Astrocyte of the cerebellum (primary cell): ENCODE measurements at places on chromosomes 5 and 9.

GRCh38 chr5:72107131-72107900 lies at the start of gene MAP1B:
Gene MAP1B (plus strand): TSS chr5:72107475. CDS start chr5:72107532, 57 bp downstream.
- no peak for DNase-seq

DNA sequence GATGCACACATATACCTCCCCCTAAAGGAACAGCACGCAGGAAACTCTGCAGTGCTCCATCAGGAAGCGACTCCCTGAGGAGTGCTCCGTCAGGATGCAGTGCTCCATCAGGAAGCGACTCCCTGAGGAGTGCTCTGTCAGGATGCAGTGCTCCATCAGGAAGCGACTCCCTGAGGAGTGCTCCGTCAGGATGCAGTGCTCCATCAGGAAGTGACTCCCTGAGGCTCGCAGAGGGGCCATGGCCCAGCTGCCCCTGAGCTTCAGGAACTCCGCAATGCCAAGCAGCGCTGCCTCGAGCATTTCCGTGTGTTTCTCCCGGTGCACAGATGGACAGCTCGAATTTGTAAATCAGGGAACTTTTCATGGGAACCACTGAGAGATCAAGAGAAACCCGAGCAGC lies 88.1 kb downstream of the PAX5 start:
- DNase-seq: no peak

DNA sequence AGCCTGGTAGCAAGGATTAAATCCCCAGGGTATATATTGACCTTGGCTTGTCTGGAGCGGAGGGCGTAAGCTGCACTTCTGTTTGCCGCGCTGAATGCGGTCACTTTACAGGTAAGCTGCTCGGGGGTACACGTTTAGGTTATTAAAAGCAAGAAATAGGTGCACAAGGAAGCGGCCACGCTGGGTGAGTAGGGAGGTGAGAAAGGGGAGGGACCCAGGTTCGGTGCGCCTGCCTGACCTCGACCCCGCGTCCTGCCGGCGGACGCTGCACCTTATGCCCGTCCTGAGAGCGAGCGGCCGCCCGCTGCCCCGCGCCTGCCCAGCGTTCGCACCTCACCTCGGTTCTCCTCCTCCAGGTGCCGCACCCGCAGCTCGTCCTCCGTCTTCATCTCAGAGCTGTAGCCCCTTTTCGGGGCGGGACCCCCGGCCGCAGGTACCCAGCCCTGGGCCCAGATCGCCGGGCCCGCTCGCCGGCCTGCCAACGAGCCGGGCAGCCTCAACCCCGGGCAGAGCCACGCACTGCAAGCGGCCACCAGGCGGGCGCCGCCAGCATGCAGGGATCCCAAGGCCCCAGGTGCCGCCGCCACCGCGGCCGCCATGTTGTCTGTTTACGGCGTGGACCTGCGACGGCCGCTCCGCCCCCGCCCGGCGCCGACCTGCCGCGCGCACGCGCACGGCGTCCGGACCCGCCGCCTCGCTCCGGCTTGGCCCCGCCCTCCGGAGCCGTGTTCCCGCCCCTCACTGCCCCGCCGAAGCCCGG lies at the start of gene AUH:
AUH (minus strand) TSS at position 628 of the 760 bp plus-strand sequence; CDS start at position 599, 29 bp downstream.
- DNase-seq: peak; percentile 26

- no peak for DNase-seq
Observed at GRCh38 chr5:14572836-14573235, 8.8 kb upstream of the OTULINL start.

- no peak for DNase-seq
Observed at GRCh38 chr9:112752334-112753125, 2.0 kb downstream of the SNX30 start.

GRCh38 chr5:149938279-149938678 lies 6.3 kb downstream of the PDE6A start:
- DNase-seq: no peak

DNA sequence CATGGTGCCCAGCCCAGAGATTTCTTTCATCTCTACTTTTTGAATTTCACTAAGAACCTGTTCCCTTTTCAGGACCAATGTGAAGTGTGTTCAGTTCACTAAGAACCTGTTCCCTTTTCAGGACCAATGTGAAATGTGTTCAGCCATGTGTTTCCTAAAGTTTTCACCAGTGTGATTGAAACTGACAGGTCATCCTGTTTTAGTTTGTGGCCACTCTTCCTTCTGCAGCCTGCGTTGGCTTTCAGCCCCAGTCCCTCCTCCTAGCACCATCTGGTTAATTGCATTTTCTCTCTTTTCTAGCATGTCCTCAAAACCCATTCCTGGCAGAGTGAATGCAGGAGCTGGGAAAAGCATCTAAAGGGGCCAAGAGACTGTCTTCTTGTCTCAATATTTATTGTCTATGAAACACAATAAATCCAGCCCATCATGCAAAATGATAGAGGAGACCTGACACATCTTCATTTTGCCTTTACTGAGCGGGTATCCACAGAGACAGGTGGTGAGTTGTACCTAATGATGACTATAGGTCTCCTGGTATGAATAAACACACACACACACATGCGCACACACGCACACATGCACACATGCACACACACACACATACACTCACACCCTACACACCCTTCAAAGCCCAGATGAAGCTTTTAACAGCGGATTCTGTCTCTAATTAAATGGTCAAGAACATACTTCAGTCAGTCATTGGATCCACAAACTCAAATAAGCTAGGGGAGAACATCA lies 6.1 kb upstream of the PANK3 start:
- DNase-seq: no peak

- no peak for DNase-seq
Observed at GRCh38 chr5:56622141-56622540, 193.2 kb upstream of the MAP3K1 start.

GRCh38 chr9:124580186-124580585 lies 73.0 kb upstream of the NR5A1 start:
- no peak for DNase-seq

DNA sequence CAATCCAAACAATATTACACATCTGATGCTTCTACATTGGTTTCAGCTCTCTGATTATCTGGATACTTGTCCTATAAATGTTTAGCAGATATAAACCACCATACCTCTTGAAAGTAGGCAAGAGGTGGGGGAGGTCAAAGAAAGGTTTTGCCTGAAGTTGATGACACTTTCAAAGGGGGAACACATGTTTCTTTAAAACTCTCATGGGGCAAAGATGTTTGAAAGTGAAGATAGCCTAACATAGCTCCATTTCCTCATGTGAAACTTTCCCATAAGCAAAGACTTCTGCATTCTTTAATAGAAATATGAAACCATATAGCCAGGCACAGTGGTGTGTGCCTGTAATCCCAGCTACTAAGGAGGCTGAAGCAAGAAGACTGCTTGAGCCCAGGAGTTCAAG lies 62.1 kb downstream of the CETN3 start:
- DNase-seq: no peak

- no peak for DNase-seq
Observed at GRCh38 chr5:80140496-80140895, 105.3 kb downstream of the THBS4 start.

- DNase-seq: no peak
Observed at GRCh38 chr5:35816881-35817521, 39.7 kb upstream of the IL7R start.

DNA sequence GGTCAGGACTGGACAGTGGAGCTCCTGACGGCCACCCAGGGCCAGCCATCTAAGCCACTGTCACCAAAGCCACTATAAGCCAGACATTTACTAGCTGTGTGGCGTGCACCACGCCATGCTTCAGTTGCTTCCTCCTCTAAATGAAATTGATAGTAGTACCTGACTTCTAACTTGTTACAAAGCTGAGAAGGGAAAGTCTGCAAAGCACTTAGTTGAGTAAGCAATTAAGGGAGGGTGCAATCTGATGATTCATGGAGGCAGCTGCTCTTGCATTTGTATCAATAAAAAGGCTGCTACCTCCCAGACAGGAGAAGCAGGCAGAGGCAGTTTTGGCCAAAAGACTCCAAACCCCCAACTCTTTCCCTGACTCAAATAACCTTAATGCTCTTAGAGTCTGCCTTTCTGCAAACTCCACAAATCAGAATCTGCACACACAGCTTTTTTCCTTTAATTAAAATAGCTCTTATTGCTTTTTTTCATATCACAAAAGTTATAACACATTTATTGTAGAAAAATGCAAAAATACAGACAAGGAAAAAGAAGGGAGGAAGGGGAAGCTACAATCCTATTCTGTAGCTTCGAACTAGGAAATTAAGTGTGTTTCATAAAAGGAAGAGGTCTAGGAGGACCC lies 19.3 kb upstream of the RAPGEF1 start:
- DNase-seq: no peak

DNA sequence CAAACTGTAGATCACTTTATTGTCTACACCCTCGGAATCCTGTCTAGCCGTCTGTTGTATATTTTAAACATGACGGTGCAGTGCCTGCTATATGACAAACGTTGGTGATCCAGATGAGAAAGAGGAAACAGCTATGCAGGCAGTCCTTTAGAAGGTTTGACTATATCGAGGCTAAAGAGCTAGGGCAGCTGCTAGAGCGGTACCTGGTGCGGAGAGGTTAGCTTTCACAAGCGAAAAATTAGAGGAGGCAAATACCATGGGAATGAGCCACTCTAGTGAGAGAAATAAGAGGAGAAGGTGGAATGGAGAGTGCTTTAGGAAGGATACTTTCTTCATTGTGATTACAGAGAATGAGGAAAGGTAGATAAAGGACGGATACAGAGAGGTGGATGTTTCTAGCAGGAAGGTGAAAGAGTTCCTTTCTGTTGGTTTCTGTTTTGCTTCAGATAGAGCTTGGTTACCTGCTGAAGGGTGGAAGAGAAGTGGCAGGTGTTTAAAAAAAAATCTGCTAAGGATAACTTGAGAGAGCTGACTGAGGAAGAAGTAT lies 959 bp upstream of the FBXL17 start:
- DNase-seq: no peak

GRCh38 chr9:85483208-85483607 lies 258.5 kb downstream of the AGTPBP1 start:
- DNase-seq: no peak

DNA sequence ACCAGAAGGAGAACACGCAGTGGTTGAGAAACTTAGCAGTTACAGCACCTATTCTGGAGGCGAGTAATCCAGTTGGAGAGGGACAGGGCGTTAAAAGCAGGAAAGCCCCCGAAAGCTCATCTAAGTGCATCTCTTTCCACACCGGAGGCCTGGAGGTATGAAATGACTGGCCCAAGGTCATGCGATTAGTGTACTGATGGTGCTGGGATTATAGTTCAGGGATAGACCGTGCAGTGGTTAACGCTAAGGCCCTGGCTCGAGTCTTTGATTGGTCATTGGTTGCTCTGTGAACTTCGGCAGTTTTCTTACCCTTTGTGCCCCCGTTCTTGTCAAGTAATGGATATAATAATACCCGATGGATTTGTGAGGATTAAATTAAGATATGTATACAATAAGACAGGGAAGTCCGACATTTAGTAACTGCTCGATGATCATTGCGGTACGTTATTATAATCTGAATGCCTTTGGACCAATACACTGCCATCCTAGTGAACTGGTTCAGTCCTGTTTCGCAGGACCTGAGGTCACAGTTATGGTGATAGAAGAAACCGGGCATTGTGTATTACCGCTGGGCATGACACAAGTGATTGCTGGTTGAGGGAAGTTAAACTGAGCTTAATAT lies 960 bp downstream of the CANX start:
- no peak for DNase-seq

DNA sequence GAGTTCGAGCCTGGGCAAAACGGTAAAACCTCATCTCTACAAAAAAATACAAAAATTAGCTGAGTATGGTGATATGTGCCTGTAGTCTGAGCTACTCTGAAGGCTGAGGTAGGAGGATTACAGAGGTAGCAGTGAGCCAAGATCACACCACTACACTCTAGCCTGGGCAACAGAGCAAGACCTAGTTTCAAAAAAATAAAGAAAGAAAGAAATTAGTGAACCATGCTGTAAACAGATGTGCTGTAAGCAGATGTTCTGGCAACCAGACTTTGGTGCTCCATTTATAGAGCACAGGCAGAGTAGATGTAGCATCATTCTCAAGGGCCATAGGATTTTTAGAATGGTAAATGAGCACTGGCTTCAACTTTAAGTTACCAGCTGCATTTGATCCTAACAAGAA lies 115.4 kb downstream of the ST8SIA4 start:
- DNase-seq: no peak

DNA sequence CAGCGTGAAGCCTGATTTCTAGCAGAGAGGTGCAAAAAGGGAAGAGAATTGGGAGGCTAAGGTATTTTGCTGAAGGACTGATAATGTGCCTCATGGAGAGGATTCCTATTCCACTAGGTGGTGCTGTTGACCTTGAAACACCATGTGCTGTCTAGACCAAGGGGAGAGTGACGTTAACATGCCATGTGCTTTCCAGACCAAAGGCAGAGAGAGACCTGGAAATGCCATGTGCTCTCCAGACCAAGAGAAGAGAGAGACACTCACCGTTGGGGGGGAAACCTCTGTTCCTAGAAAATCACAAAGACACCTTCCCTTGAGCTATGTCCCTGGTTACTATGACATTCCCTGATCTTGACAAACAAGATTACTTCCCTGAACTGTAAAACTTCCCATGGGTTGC lies 286.0 kb upstream of the TUSC1 start:
- DNase-seq: peak; percentile 69

- no peak for DNase-seq
Observed at GRCh38 chr9:2248768-2249265, 233.7 kb downstream of the SMARCA2 start.

DNA sequence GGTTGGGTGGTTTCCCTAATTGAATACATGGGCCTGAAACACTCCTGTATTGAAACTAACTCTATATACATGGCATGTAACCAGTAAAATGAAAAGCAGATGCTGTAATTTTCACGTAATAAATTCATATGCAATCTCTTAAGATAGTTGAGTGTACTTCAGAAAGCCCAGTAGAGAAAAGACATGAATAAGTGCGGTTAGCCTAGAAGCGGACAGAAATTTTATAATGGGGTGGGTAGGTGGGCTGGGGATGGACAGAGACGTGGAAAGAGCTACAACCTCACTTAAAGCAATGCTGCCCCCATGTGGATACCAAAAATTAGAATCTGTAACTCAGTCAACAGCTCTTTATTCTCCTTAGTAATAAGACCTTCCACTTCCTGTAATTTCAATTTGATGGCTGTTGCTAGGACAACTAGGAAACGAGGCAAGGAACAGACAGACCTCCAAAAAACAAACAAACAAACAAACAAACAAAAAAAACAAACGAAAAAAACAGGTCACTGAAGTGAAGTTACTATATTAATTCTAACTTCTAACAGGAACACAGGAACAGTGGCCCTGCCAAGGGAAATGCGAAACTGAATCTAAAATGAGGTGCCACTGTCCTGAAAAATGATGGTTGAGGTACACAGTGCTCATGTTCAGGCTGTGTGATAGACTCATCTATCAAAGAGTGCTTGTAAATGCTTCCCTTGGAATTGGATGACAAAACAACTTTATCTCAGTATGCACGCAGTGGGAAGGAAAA lies 103.4 kb upstream of the GNA14 start:
- peak; percentile 81 for DNase-seq

GRCh38 chr5:159737263-159737662 lies 179.0 kb upstream of the ADRA1B start:
- DNase-seq: no peak

- DNase-seq: no peak
Observed at GRCh38 chr5:172768098-172768572, 2.9 kb downstream of the DUSP1 start.

- peak; percentile 84 for DNase-seq
Observed at GRCh38 chr5:132458651-132459030, 31.9 kb downstream of the IRF1 start.
